SHP77 (cell line): ENCODE measurements at places on chromosomes 1 and 21.

DNA sequence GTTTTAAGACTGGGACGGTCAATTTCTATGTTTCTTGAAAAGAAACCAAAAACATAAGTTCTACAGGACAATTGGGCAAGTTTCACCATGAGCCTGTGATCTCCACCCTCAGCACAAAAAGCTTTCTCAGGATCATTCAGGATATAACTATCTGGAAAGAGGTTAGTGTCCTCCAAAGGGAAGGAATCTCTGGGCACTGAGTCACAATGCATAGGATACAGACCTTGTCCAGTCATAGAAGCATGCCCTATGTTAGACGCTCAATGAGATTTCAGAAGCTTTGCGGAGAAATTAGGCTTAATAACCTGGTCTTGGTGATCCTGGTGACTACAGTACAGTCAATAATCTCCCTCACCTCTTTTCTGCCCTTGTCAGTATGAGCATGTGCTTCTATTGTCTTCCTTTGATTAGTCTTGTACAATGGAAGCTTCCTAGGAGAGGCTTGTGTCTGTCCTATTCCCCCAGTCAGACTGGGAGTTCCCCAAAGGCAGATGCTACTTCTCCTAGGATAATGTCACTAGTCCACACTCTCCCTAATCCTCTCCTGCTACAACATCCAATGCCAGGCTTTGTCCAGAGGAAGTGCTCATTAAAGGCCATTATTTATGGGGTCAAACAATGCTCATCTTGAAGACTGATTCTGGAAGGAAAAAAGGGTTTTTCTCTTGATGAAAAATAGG, 97.4 kb downstream of the KCNH1 start:
- no peak for DNase-seq

- DNase-seq = no peak
Measured at GRCh38 chr1:85033221-85033620, 15.1 kb downstream of the MCOLN3 start.

- no peak for DNase-seq
Measured at GRCh38 chr1:246455476-246455875, 51.6 kb downstream of the SMYD3 start.

DNA sequence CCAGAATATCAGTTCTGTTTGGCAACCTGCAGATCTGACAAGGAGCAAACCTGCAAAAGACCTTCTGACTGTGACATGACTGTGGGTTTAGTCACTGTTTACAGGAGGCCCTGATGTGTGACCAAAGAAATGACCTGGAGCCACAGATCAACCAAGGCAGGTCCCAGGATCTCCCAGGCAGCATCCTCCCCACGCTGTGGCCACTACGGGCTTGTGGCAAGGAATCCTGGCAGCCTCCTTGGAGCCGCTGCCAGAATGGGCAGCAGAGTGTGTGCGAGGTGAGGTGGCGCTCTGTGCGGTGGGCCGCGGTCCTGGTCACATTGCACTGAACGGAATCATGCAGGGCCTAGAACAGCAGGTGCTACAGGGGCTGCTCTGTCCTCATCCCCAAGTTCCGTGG, 15.9 kb downstream of the MCM3AP start:
- no peak for DNase-seq

- no peak for DNase-seq
Measured at GRCh38 chr1:85656256-85656655, 52.0 kb downstream of the ZNHIT6 start.

- no peak for DNase-seq
Measured at GRCh38 chr1:156894001-156894400, 483 bp downstream of the PEAR1 start.

GRCh38 chr1:166972826-166973225, 2.5 kb downstream of the ILDR2 start:
- no peak for DNase-seq

GRCh38 chr1:163912170-163912884, 590.6 kb downstream of the NUF2 start:
- DNase-seq = no peak

DNA sequence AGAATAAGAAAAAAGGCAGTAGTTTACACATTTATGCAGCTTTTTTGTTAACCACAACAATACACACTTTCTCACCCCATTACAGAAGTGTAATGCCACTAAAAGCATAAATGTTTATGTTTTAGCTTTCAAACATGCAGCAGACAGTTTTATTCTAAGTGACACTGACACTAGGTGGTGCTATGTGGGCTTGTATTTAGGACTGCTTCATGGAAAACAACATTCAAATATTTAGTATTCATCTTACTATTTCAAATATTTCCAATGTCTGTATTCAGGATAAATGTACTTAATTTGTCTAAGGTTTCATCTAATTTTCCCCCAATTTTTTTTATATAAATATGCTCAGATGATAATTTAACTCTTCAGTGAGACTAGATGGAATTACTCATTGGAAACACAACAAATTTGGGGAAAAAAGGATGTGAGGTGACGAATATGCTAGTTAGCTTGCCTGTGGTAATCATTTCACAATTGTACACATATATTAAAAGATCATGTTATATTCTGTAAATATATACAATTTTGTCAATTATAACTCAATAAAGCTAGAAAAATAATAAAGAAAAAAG, 71.4 kb downstream of the USP1 start:
- no peak for DNase-seq

- DNase-seq = no peak
Measured at GRCh38 chr1:151312411-151312810, 14.8 kb downstream of the PI4KB start.

DNA sequence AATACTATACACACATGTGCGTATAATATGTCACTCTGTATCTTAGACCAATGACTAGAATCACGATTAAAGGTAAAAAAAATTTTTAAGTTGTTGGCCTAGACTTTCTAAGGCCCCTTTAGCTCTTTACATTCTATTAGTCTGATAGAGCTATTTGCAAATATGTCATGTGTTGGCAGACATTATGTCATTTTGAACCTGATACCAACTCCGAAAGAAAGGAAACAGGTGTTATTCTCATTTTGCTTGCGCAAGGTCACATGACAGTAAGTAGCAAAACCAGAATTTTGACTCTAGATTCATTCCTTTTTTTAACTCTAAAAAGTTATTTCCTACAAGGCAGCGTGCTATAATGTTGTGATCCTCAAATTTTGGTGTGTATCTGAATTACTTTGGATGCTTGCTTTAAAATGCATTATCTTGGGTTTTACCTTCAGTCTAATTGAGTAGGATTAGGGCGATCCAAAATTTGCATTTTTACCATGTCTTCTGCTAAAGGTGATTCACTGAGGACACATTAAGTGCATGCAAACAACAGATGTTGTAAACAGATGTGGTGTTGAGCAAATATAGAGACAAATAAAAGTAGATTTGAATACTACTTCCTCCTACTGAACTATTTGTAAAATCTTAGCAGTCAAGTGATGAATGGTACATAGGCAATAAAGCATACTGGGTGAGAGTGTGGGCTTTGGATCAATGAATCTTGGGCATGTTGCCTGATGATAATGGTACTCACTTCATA, 63.5 kb upstream of the KIAA1614 start:
- DNase-seq = no peak

- DNase-seq = no peak
Measured at GRCh38 chr1:54553602-54554313, 5.7 kb downstream of the ACOT11 start.

GRCh38 chr1:24118410-24119242, 6.7 kb upstream of the MYOM3 start:
- no peak for DNase-seq

DNA sequence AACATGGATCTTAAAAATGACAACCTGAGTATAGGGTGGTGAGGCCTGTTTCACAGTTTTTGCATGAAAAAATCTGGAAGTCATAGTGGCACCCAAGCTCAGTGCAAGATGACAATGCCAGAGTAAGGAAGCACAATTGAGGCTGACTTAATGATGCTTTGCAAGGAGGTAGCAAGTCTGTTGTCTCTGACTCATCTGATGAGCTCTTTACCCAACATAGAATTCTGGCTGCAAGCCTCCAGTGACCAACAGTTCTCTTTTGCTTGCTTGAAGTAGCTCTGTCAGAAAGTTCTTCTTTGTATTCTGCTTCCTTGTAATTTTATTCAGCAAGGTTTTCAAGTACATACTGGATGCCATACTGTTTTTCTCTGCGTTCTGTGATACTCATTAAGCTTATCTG, 117.1 kb downstream of the FOXD2 start:
- no peak for DNase-seq

GRCh38 chr1:14140831-14141401, 440.9 kb downstream of the PRDM2 start:
- no peak for DNase-seq

DNA sequence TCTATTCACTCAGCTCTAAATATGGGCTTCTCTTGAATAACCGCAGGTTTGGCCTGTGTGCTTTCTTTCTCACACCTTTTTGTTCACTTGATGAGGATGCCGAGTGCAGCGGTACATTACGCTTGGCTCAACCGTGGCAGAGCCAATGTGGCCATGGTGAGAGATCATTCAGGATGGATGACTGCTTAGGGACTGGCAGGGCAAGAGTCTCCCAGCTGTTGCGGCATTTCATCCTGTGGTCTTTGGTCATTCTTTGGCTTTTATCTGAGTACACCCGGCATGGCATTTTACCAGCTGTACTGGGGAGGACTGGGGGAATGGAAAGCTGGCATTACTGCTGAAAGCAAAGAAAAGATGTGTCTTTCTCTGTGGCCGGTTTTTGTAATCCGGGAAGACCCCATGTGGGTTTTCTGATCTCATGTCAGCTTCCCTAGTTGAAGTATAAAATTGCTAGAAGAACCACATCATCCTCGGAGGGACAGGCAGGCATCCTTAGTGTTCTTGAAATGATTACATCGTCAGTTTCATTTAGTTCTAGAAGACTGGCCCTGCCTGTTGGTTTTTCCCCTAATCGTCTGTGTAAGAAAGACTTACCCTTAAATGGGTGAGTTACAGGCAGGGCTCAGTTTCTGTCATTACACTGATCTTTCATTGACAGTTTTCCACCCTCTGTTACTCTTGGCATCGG, 15.1 kb downstream of the PCP4 start:
- no peak for DNase-seq

- no peak for DNase-seq
Measured at GRCh38 chr21:15826147-15826780, 96.5 kb downstream of the USP25 start.

- no peak for DNase-seq
Measured at GRCh38 chr1:234836045-234836681, 226.2 kb upstream of the IRF2BP2 start.

GRCh38 chr1:33394770-33395169, 36.1 kb downstream of the PHC2 start:
- no peak for DNase-seq

DNA sequence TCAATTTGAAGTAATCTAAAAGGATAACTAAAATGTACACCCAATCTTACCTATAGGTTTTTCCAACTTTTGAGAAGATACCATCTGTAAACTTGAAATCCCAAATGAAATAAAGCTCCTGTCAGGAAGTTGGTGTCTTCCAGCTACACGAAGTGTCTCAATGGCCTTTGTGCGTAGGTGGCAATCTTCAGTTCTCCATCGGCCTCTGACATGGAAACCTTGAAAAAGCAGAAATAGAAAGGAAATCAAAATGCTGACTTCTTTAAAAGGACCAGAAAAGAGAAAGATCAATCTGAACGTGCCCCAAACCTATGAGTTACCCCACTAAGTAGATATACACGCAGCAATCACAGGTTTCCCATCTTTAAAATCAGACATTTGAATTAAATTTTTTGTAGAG, 10.0 kb downstream of the MKNK1 start:
- DNase-seq = no peak

DNA sequence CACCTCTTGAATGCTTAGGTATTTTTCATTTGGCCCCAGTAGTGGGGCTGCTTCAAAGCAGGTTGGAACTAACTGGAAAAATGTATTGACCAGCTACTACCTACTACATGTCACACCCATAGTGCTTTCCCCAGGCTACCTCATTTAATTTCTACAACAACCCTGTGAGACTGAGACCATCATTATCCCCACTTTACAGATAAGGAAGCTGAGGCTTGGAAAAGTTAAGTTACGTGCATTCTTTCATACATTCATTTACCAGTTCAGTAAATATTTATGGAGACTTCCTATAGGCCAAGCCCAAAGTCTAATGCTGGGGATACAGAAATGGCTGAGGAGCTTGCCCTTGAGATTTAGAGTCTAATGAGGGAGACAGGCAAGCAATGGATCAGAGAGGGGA, 14.5 kb upstream of the PADI3 start:
- no peak for DNase-seq

- no peak for DNase-seq
Measured at GRCh38 chr1:28927648-28928313, 13.4 kb downstream of the EPB41 start.

DNA sequence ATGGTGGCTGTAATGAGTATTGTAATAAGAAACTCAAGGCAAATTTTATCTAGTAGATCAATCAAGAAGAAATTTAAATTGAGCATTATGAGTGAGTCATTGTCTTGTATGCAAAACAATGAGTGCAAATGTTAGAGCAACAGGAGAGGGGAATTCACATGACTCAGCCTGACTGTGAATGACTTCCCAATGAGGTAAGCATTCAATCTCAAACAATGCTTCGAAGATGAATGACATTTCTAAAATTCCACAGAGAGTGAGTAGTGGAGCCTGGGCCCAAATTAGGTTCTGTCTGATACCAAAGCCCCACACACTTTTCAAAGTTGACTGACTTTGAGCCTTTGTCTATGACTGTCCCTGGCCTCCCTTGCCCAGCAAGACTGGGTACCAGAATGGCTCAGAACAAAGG, 738.0 kb downstream of the PTPRU start:
- no peak for DNase-seq

DNA sequence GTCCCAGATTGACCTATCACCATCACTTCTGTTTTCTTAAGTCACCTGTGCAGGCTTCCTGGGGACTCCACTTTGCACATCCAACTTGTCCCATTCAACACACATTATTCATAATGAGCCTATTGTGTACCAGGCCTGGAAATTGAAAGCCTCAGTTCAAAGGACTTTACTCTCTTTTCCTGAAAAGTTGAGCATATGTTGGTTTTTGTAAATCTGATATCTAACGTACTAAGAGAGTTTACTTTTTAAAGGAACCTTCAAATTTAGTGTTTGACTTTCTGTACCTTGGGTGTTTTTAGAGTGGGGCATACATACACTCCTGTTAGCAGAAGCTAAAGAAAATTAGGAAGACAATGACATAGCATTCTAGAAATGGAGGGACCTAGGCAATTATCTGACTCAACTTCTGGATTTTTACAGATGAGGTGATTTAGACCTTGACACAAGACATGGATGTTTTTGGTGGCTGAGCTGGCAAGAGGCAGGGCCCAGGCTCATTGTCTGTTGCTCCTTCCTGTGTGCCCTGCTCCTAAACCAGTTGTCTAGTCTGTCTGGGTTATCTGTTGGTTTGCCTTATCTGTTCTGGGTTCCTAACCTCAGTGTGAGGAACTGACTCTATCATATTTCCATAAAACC, 336.5 kb downstream of the RPS6KC1 start:
- DNase-seq = no peak

DNA sequence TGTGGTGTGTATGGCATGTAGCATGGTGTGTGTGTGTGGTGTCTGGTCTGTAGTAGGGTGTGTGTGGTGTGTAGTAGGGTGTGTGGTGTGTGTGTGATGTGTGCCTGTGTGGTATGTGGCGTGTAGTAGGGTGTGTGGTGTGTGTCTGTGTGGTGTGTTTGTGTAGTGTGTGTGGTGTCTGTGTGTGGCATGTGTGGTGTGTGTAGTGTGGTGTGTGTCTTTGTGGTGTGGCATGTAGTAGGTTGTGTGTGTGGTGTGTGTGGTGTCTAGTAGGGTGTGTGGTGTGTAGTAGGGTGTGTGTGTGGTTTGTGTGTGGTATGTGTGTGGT, 85.5 kb downstream of the SYT2 start:
- DNase-seq = no peak
